ENCODE measurements at places on chromosomes 16 and 17.

GRCh38 chr17:64702815-64703214 lies 40.7 kb upstream of the SMURF2 start:
- DNase-seq, result no peak

DNA sequence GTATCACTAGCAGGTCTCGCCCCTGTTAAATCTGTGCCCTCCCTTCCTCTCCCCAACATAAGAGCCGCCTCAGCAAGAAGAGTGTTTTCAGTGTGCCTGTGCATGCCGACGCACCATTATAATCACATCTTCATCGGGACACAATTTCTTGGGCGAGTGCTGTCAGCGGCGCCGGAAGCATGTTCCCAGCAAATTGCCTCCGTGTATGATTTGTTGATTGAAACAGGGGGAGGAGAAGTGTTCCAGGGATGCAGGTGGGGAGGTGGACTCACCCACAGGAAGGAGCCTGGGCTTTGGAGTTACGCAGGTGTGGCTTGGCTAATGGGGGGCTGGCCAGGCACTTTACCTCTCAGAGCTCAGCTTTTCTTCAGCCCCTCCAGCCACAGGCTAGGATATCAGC lies 53.6 kb downstream of the SPACA3 start:
- DNase-seq, result no peak

DNA sequence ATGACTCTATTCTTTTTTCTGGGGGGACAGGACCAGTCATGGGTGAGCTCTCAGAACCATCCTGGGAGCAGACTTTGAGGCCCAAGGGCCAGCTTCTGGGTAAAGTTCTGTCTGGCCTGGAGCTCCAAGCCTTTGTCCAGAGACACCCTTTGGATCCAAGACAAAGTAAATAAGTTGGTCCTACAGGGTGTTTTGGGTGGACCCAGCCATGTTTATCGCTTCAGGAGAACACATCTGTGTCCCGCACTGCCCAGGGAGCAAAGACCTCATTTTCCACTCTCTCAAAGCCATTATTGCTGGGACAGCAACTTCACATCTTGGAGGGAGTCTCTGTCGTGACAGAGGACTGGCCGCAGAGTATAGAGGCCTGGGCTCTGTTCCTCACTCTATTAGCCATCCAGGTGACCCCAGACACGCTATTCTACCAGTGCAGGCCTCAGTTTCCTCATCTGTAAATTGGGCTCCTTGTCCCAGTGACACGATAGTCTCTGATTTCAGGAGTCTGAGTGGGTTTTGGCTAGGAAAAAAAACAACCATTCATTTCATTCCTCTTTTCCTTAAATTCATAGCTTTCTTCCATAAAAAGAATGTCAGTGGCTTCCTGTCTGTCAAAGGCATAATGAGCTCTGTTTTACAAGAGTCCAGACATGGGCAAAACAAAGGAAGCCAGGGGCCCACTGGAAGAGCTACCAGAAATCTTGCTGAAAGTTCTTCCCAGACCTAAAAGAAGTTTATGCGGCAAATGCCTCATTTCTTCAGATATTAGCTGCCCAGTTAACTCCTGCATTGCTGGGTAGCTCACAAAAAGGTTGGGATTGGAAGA lies 62.4 kb downstream of the PECAM1 start:
- no peak for DNase-seq

- DNase-seq, result no peak
These were observed 26.0 kb downstream of the SNX29 start for GRCh38 chr16:12002447-12003006.

- peak; percentile 48 for DNase-seq
These were observed 9.0 kb upstream of the MAPK3 start for GRCh38 chr16:30131869-30132475.

DNA sequence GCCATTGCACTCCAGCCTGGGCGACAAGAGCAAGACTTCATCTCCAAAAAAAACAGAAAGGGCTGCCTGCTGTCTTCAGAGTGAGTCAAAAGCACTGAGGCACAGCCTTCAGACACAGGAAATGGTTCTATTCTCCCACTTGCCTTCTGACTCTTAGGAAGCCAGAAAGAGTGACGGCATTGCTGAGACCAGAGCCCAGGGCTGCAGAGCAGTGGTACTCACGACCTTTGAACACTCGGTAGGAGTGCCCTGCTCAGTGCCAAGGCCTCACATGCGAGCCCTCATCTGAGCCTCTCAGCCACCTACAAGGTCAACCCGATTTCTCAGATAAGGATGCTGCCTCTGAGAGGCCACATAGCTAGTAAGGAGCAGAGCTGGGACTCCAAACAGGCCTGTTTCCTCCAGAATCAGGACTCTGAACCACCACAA lies 3.5 kb upstream of the ITGAE start:
- no peak for DNase-seq

DNA sequence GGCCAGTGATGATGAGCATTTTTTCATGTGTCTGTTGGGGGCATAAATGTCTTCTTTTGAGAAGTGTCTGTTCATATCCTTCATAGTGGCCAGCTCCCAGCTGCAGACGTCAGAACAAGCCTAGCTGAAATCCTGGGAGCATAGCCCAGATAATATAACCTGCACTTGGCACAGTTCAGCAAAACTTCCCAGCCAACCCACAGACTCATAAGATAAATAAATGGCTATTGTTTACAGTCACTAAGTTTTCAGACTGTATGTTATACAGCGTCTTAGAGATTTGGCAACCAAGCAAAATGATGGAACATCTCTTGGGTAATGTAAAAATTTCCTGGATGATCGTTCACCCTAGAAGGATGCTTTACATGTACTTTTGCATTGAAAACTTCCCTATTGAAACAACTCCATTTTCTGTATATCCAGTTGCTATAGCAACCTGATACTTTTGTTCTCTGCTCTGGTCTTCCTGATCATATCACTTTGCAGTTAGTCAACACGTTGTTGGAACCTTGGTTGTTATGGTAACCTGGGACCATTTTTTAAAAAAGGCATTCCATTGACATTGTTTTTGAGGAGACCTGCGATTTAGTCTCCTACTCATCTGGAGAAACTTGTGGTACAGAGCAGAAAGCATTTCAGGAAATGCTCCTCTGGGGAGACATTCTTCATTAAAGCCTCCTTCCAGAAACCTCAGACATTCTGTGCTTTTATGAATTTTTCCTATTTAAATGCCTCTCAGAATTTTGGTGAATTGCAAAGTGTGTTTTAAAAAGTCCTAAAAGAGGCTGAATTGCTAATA lies 378.7 kb downstream of the HS3ST4 start:
- DNase-seq, result no peak

- no peak for DNase-seq
These were observed 21.5 kb downstream of the SMTNL2 start for GRCh38 chr17:4605826-4606225.

- DNase-seq, result no peak
These were observed 401 bp downstream of the ARL16 start for GRCh38 chr17:81683208-81683583.

- no peak for DNase-seq
These were observed 262.4 kb upstream of the PSMD7 start for GRCh38 chr16:74034200-74034599.

- no peak for DNase-seq
These were observed 37.0 kb upstream of the CDH1 start for GRCh38 chr16:68700120-68700519.

DNA sequence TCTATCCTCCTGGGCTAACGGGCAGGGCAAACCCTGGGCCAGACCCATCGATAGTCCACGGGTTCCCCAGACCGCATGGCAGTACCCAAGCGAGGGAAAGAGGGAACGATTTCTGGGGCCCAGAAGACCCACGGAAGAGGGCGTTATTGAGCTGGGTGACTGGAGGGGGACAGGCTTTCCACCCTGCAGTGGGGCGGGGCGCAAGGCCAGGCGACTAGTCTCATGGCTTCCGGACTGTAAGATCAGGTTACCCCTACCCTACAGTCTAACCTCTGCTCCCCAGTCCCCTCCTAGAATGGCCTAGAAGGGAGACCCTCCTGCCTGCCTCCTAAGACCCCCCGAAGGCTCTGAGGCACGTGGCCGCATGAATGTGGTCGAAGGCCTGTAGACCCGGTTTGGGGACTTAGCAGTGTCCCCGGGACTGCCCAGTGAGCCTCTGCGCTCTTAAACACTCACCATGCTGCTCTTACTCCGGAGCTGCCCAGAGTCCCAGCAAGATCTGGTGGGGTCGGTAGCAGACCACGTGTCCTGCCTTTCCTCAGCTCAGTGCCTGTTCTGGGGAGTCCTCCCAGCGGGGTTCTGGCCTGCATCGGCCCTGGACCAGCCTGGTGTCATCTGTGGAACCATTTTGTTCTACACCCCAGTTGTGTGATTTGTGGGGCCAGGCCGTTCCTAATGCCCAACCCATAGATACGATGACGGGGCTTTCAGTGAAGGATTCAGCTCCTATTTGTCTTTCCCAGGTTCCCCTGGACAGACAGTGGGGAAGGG lies 13.2 kb upstream of the AURKB start:
- DNase-seq, result no peak

DNA sequence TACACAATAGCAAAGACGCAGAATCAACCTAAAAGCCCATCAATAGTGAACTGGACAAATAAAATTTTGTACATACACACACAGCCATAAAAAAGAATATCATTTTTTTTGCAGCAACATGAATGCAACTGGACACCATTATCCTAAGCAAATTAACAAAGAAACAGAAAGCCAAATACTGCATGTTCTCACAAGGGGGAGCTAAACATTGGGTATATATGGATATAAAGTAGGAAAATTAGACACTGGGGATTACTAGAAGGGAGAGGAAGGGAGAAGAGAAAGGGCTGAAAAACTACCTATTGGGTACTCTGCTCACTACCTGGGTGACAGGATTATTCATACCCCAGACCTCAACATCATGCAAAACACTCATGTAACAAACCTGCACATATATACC lies 28.2 kb downstream of the ADAMTS18 start:
- no peak for DNase-seq

GRCh38 chr17:72531729-72532128 lies 410.9 kb downstream of the SOX9 start:
- no peak for DNase-seq

DNA sequence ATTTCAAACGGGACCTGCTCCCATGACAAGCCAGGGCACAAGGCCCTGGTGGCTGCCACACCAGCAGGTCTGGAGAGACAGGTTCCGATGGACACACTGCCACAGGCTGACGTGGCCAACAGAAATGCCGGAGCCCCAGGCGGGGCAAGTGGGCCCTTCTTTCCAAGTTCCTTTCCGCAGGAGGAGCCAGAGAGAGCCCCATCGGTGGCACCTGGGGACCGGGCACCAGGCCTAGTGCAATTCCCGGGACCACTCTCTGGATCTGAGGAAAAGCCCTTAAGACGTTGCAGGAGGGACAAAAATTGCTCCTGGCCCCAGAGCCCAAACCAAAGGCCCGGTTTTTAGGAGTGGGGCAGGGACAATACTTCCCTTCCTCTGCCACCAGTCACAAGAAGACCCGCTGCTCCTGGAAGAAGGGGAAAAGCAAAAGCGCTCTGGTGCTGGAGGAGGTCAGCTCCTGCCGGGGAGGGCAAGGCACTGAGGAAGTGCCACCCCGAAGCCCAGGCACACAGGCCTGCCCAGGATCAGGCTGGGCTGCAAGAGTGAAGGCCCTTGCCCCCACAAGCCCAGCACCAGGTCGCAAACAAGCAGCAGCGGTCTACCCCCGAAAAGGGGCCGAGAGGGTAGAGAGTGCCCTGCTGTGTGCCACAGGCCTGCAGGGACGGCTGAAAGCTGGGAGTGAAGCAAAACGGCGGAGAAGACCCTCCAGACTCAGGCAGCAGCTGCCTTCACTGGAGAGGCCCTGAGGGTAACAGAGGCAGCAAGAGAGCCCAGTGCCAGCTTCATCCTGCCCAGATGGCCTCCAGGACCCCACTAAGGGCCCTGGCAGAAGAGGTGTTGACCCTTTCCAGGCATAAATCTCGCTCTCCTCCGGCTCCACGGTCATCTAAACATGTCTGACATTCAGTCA lies 29.1 kb downstream of the MAP1LC3B start:
- no peak for DNase-seq

DNA sequence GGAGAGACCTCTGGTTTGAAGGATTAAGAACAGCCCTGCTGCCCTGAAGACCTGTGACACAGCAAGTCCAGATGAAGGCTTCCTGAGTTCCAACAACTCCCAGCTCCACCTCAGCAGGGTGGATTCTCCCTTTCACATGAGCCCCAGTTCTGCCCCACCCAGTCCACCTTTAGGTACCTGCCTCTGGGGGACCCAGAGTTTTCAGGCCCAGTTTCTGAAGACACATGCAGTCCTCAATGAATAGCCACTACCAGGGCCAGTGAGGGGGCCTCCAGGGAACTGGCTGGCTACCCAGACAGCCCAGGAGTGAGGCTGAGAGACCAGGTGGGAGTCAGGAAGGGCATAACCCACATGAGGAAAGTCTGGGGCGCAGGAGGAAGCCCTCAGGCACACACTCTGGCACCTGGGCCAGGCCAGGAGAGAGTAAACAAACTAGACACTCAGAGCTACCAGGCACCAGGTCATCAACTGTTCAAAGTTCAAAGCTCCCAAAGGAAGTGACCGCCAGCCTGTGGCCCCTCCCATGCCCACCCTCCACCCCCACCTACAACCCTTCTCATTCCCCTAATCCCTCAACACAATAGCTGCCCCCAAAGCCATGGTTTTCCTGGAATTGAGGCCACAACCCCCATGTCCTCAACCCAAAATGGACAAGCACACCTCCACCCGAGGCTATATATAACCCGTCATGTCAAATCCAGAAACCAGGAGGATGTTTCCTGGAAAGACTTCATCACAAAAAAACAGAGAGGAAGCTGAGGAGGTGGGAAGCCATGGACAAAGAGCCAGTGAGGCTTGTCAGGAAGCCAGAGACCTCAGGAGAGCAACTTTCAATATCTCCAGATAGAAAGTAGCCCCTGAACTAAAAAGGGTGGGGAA lies 2.1 kb downstream of the MYO18A start:
- DNase-seq, result no peak

DNA sequence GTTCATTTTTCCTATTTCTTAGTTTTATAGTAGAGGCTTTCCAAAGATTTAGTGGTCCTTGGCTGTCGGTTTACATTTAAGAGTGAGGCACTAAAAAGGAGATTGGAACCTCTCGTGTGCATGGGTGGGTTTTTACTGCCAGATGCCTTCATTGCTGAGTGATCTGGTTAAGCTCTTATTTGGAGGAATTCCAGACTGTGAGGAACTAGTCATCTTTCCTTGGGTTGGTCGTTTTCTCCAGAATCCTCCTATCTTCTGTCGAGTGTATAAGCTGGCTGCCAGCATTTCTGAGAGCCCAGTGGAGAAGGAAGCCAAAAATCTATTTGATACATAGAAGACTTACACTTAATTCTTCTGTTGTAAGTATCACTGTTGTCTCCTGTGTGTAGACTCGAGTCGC lies 22.6 kb downstream of the IST1 start:
- DNase-seq, result no peak

GRCh38 chr17:46742565-46743270 lies 75.8 kb downstream of the WNT3 start:
- DNase-seq, result no peak

DNA sequence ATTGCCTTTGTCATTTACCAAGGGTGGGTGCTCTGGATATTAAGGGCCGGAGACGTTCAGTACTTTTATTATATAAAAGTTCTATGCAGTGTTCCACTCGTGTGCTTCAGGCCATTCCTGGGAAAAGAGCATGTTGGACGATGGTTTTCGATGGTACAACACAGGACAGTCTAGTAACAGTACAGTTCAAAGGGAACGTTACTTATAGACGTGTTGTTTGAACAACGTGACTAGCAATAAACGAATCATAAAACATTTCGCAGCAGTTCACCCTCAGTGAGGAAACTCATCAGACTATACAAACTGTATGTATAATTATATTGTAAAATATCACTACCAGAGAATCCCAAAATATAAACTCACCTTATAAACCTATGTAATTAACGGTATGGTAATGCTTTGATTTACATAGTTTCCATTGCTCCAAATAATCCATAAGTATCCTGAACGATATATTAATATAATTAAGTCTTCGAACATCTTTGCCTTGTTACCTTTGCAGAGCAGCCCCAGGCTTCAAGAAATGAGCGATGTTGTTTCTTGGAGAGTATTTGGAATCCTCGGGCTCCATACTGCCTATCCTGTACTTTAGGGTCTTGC lies 589 bp downstream of the NMT1 start:
- DNase-seq, result no peak
